ENCODE measurements at places on chromosomes 13 and 19.

- DNase-seq = no peak
Measured at GRCh38 chr13:97221466-97221865, 667 bp upstream of the MBNL2 start.

GRCh38 chr19:46023311-46023779 lies 492 bp upstream of the PGLYRP1 start:
- DNase-seq = no peak

DNA sequence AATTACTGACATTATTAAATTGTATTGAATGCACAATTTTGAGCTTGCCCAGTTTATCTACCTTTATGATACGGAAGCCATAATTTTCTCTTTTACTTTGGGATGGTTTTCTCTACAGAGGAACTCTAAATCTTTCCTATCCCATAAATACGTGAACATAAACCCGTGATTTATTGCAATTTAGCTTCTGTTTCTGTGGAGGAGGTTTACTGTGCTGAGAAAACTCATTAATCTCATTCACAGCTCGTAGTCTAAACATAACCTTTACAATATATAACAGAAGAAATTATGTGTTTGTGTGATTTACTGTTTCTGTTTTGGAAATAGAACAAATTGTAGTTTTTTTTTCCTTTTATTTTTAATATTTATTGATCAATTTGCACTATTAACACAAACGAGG lies 207.1 kb upstream of the PCDH9 start:
- DNase-seq = no peak

DNA sequence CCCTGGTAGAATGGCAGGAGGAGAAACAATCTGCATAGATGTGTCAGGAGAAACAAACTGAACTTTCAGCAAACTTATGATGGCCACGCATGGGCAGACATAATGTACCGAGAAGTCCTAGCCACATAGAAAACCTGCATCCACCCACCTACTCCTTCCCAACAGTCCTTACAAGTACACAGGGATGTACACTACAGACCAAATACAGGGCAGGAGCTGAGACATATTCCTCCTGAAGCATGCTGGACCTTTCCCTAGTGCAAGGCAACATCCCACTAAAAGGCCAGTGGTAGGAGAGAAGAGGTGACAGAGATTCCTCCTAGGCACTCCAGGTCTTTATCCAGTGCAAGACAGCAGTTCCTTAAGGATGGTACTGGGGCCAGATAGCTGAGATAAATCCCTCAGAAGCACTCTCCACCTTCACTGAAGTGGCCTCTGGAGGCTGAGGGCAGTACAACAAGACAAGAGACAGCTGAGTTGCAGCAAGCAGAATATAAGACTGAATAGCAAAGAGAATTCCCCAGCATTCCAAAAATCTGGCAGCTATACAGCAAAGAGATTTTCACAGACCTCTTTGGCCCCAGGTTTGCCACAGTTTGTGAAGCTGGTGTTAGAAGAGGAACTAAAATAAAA lies 18.3 kb downstream of the VWA8 start:
- DNase-seq = no peak

DNA sequence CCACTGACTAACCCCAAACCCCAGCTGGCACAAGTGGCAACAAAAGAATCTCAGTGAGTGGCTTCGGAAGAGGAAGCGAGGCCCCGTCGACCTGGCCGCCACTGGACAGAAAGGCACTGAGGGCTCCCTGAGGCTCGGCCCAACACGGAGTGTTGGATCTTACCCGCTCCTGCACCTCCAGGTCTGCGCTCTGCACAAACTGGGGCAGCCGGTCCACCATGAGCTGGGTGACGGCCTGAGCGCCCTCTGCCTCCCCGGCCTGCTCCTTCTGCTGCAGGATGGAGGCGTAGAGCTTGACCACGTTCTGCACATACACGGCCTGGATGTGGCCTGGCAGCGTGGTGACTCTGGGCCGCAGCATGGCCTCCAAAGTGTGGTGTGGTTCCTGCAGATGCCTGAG lies 21.7 kb downstream of the IZUMO4 start:
- no peak for DNase-seq

GRCh38 chr19:54473071-54473891 lies at the start of gene CDC42EP5:
TSS of gene CDC42EP5 (minus strand) at chr19:54473296. CDS start at chr19:54465547, 7,749 bp downstream.
- no peak for DNase-seq

- DNase-seq = no peak
Measured at GRCh38 chr19:50759886-50760285, 10.4 kb upstream of the GPR32 start.

DNA sequence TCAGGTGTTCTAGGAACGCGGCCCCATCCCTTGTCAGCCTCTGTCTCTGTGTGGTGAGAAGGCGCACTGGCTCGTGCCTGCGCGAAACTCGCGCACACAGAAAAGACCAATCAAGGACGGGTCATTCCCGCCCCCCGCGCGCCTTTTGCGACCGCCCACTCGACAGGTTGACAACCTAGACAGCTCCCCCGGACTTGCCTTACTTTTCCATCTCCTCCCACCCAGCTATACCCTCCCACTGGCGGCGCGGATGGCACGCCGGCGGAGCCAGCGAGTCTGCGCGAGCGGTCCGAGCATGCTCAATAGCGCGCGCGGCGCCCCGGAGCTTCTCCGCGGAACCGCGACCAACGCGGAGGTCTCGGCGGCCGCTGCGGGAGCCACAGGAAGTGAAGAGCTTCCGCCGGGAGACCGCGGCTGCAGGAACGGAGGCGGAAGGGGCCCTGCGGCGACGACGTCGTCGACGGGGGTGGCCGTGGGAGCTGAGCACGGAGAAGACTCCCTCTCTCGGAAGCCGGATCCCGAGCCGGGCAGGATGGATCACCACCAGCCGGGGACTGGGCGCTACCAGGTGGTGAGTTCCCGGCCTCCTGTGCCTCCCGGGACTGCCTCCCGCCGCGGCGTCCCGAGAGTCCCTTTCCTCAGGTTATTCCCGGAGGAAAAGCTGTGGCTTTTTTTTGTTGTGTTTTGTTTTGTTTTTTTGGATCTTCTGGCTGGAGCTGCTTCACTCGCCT lies at the start of gene NDFIP2:
TSS of gene NDFIP2 (plus strand) at position 202 of the 731 bp plus-strand sequence. CDS start at position 251, 49 bp downstream.
- DNase-seq = peak; percentile 40

DNA sequence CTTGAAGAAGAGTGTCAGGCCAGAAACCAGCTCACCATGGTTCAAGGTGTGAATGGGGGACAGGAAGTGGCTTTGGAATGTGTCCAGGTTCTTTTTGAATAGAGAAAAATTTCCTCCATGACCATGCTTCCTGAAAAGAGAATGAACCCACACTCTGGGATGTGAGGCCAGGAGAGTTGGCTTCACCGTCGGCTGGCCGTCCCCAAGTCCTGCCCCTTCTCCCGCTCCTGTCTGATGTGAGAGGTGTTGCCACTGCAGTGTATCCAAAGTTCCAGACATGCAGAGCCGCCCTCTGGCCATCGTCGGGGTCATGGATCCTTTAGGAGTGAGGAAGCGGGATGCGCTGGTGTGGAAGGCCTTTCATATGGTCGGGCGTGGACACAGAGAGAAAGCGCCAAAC lies 101.2 kb downstream of the COL4A2 start:
- no peak for DNase-seq

GRCh38 chr13:94549232-94550061 lies 46.5 kb downstream of the TGDS start:
- DNase-seq = peak; percentile 82

- no peak for DNase-seq
Measured at GRCh38 chr13:113441661-113442060, 11.6 kb downstream of the ADPRHL1 start.

- no peak for DNase-seq
Measured at GRCh38 chr19:50550594-50550966, 17.7 kb downstream of the LRRC4B start.

GRCh38 chr13:41462427-41462826 lies 5.1 kb downstream of the RGCC start:
- DNase-seq = no peak

DNA sequence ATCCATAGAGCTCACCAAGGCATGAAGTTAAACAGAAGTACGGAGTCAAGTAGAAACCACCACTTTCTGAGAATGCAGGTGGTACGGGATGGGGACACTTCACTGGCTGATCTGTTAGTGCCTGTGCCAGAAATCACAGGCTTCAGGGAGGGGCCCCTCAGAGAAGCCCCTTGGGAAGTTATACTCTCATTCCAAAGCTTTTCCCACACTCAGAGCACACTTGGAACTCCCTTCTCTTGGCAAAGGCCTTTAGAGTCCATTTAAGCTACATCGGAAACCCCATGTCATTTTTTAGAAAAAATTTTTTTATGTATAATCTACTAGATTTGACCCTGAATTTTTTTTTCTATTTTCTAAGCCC lies 80.7 kb upstream of the WASF3 start:
- DNase-seq = no peak

DNA sequence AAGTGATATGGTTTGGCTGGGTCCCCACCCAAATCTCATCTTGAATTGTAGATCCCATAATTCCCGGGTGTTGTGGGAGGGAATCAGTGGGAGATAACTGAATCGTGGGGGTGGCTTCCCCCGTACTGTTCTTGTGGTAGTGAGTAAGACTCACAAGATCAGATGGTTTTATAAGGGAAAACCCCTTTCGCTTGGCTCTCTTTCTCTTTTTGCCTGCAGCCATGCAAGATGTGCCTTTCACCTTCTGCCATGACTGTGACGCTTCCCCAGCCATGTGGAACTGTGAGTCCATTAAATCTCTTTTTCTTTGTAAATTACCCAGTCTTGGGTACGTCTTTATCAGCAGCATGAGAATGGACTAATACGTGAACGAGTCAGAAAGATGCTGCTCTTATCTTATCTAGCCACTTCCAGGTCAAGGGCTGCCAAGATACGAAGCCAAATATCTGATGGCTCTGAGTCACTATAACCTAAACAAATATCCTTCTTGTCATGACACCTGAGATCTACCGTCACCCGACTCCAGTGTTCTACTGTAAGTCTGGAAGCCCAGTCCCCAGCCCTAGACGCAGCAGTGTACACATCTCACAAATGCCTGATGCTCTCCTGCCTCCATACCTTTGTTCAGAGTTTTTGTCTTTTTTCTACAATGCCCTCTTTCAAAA lies 45.9 kb downstream of the SLC15A1 start:
- peak; percentile 1 for DNase-seq

GRCh38 chr19:39497996-39498797 lies 550 bp upstream of the DLL3 start:
- no peak for DNase-seq

GRCh38 chr19:46109876-46110275 lies 14.6 kb downstream of the IGFL3 start:
- DNase-seq = no peak

DNA sequence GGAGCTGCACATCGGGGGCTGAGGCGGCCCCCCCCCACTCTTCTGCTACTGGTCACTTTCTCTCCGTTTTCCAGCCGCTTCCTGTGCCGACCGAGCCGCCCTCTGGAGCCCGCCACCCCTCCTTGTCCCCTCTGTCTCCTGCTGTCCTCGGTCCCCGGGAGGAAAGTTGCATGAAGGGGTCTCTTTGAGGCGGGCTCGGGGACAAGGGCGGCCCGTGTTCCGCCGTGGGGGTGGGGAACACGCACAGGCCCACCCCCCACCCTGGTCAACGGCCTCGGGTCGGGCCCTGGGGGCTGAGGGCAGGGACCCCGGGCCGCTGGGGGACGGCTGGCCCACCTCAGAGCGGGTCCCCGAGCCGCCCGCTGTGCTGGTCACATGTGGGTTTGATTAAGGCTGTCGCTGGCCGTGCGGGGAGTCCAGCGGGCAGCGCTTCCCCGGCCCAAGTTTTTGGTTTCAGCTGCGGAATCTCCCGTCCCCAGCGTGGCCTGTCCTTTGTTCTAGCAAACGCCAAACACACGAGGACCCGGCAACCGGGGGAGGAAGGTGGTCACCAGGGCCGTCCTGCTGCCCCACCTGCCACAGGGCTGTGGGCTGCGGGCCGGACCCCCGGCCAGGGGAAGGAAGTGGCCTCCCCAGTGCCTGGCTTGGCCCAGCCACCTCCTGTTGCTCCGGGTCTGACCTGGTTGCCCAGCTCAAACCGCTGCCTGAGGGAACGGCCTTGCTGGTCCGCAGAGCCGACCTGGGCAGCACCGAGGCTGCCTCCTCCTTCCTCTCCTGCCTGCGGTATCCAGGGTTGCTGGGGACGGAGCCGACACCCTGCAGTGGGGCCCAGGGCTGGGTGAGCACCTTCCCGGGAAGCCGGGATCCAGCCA lies 1.9 kb downstream of the EFNA2 start:
- no peak for DNase-seq

GRCh38 chr13:102914339-102914930 lies 68.6 kb downstream of the ERCC5 start:
- DNase-seq = no peak

DNA sequence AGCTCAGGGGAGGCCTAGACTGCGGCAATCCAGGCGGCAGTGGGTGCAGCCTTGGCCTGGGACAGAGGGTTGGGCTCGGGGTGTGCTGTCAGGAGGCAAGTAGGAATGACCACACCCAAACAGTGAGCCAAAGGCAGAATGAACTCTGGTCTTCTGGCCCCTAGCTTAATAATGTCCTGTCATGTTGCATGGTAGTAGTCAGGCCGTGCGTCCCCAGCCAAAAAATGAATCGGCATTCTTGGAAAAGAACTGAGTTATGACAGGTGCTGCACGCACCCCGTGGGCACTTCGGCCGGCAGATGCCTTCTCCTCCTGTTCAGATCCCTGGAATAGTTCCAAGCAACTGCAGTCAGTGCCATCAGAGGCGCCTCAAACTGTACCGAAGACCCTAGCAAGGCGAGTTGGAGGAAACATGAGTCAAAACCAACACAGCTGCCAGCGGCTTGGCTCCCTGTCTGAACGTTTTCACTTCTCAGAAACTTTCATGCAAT lies 55.9 kb downstream of the ATP7B start:
- no peak for DNase-seq

DNA sequence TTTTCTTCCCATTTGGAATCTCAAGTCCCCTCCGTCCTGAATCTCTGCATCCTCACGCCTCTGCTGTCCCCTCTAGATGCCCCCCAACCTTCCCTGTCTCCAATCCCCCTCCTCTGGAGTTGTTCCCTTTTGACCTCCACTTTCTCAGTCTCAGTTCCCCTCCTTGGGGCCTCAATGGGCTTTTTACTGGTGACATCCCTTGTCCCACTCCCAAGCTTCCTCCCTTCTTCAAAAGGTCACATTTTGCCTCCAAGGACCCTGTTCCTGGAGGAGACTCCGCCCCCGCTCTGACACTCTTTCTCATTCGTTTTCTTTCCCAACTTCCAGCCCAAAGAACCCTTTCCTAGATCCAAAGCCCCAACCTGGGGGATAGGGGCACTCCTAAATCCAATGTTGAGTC lies 1.0 kb downstream of the AP2S1 start:
- no peak for DNase-seq

DNA sequence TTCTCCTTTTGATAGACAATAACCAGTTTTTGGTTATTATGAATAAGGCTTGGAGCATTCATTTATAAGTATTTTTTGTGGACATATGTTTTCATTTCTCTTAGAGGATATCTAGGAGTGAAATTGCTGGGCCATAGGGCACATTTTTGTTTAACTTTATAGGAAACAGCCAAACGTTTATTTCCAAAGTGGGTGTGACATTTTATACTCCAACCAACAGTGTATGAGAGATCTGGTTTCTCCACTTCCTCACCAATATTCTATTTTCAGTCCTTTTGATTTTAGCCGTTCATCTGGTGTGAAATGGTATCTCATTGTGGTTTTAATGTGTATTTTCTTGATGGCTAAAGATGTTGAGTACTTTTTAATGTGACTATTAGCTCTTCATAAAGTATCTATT lies 21.9 kb downstream of the TDRD3 start:
- no peak for DNase-seq

GRCh38 chr19:7823686-7824301 lies 6.2 kb upstream of the EVI5L start:
- no peak for DNase-seq

Measured in T1000 (cell line).